ENCODE measurements at places on chromosomes 6 and 20.

- no peak for DNase-seq
Measured at GRCh38 chr20:49505518-49505917, 23.1 kb upstream of the KCNB1 start.

- DNase-seq: no peak
Measured at GRCh38 chr6:16635810-16636602, 125.3 kb downstream of the ATXN1 start.

DNA sequence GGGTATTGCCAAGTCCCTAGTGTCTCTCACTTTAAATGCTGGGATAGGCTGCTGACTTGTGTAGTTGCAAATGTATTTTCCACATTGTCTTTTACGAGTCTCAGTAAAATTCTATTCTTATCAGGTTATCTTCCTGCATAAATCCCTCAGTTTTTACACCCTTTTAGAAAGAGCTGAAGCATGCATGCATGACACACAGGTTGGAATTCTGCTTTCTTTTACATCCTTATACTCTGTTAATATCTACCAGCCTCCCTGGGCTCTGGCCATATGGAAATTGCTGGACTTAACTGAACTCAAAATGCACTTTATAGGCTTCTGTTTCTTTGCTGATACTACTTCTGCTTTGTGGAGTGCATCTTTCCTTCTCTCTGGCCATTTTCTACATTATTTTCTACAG, 477.4 kb downstream of the FRK start:
- no peak for DNase-seq

GRCh38 chr6:11263291-11263775, 30.9 kb upstream of the NEDD9 start:
- no peak for DNase-seq

DNA sequence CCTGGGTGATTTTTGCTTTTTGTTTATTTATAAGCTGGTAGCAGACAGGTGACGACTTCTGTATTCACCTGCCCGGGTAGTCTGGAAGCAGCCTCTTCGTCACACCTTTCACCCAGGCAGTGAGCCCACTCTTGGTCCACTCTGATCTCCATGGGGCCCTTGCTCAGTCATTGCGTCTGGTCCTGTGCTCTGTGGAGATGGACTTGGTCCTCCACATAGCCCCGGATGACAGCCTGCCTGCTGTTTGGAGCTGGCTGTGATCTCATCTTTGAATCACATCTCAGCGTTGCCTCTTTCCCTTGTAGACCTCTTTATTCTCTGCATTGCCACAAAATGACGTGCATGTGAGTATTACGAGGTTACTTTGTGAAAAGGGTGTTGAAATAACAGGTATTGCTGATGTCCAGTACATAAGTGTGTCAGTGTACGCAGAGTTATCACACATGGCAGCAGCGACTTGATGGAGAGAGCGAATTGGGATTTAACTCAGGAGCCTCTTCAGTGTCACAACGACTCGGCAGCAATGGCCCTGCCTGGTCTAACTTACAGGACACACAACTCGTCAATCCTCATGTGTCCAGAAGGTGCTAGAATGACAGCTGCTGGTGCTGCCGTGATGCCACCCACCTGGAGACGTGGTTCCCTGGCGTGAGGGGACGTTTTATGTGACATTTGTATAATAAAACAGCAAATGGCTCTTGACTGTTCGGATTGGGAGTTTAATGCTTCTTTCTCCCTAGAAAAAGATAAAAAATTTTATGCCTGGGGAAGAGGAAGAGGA, 24.2 kb upstream of the FRMD1 start:
- no peak for DNase-seq

- DNase-seq: no peak
Measured at GRCh38 chr20:50865591-50865990, 65.6 kb downstream of the ADNP start.

Data from stimulated activated CD4-positive, alpha-beta T cell treated with anti-CD3 and anti-CD28 coated beads, TNF-alpha, amount 100 ng/mL, for 4 hours (primary cell).